ENCODE measurements at places on chromosomes 5 and 9.

- no peak for DNase-seq
Measured at GRCh38 chr5:119301210-119301609, 54.6 kb upstream of the TNFAIP8 start.

- no peak for DNase-seq
Measured at GRCh38 chr5:71738662-71739361, 19.7 kb downstream of the CARTPT start.

- DNase-seq, result no peak
Measured at GRCh38 chr9:95035846-95036245, 281.7 kb downstream of the FANCC start.

DNA sequence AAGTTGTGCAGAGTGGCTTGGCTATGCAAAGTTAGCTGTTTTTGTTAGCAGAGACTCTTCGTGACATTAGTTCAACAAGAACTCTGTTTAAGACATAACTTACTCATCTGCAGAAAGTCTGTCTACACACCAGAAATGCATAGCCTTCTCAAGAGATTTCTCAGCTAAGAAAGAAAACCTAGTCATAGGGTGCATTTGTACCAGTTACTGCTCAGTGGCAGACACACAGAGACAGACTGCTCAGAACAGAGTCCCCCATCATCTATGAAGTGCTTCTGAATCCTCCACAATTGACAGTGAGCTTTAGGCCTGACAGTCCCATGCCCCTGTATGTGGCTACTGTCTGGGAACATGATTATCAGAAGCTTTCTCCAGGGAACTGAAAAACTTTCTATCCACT, 56.1 kb upstream of the IFNK start:
- no peak for DNase-seq

DNA sequence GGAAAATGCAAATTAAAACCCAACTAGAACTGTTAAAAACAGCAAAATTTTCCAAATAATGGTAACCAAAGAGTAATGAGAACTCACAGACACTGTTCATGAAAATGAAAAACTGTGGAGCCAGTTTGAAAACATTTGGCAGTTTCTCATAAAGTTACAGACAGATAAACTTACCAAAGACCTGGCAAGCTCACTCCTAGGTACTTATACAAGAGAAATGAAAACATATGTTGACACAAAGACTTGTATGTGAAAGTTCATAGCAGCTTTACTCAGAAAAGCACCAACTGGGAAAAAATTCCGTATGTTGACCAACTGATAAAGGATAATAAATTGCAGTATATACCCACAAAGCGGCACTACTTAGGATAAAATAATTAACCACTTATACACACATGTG, 10.3 kb downstream of the ZNF782 start:
- no peak for DNase-seq

- no peak for DNase-seq
Measured at GRCh38 chr5:81579262-81579924, 171.5 kb downstream of the SSBP2 start.

GRCh38 chr9:113640418-113640817, 176.9 kb downstream of the RGS3 start:
- DNase-seq, result no peak

GRCh38 chr5:95754545-95754944, 23.4 kb downstream of the RHOBTB3 start:
- DNase-seq, result no peak

- no peak for DNase-seq
Measured at GRCh38 chr9:7315116-7315515, 484.5 kb downstream of the DMAC1 start.

DNA sequence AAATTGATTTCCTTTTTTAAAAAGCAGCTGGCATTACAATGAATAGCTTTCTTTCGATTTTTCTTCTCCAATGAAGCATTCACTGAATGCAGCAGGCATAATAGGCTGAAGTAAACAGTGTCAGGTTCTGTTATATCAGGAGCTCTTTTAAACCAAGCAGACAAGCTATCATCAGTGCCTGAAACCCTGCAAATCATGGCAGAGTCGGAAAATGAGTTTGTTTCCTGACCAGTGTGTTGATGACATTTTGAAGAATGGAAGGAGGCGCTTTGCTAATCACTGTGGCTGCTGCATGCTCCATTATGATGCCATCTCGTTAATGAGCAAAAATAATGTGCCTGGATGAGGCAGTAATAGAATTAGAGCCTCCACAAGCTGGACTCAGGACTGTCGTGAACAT, 284.5 kb downstream of the ZNF608 start:
- DNase-seq, result no peak

DNA sequence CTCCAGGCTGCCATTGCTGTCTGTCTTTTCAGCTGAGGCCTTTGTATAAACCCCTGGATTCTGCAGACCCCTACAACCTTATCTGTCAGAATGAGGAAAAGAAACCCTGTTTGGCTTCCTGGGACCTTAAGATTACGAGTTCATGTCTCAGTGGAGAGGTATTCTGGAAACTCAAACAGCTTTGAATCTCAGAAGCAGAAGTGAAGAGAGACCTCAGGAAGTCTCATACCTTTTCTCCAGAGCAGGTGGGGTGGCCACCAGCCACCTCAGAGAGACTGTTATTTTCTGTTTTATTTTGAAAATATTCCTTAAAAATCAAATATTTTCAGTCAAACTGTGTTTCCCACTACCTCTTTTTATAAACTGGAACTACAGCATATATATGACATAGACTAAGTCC, 457.5 kb downstream of the TMEM232 start:
- DNase-seq, result no peak

DNA sequence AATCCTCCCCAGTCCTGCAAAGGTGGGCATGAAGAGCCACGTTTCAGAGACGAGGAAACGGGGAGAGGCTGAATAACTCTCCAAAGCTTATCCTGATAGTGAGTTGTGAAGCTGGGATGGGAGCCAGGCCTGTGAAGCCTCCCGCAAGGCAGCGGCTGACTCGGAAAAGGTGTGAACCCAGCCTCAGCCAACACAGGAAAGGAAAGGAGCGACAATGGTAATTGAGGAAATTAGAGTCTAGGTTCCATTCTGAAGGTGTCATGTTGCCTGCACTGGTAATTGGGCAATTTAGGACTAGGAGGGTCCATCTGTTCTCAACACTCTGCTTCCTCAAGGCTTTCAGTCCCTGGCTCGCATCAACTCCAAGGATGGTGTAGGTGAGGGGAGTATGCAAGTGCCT, 83.4 kb downstream of the LIFR start:
- DNase-seq, result no peak

GRCh38 chr9:36158122-36158521, 11.1 kb upstream of the CCIN start:
- DNase-seq, result no peak

- DNase-seq, result no peak
Measured at GRCh38 chr5:92508271-92508670, 1072.7 kb downstream of the NR2F1-AS1 start.

- DNase-seq, result no peak
Measured at GRCh38 chr9:14524873-14525515, 168.2 kb downstream of the ZDHHC21 start.

GRCh38 chr9:94779031-94779430, 52.5 kb downstream of the AOPEP start:
- DNase-seq, result no peak

DNA sequence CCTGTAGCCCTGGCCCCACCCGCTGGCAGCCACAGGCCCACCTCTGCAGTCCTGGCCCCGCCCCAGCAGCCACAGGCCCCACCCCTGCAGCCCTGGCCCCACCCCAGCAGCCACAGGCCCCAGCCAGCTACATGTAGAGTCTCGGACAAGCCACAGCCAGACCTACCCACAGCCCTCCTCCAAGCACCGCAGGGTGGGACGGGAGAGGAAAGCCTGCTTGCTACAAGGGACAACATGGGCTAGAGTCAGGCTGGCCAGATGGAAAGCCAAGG, 49.5 kb upstream of the SARDH start:
- DNase-seq, result no peak

GRCh38 chr9:32292611-32293010, 91.8 kb upstream of the ACO1 start:
- no peak for DNase-seq

DNA sequence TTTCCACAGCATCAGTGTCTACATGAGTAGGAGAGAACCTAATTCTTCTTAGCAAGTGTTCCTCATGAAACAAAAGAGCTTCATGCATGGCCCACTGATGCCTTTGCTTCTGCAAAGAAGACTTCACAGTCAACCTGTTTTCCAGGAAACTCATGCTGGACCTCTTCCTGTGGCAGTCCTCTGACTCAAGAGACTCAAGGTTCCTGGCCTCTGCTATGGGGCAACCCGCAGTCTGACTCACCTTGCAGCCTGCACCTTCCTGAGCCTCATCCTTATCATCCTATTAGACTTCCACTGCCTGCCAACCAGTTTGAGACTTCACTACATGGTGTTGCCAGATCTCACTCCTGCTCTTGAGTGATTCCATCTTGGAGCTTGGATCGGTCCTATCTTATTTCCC, 17.6 kb upstream of the AGGF1 start:
- no peak for DNase-seq

DNA sequence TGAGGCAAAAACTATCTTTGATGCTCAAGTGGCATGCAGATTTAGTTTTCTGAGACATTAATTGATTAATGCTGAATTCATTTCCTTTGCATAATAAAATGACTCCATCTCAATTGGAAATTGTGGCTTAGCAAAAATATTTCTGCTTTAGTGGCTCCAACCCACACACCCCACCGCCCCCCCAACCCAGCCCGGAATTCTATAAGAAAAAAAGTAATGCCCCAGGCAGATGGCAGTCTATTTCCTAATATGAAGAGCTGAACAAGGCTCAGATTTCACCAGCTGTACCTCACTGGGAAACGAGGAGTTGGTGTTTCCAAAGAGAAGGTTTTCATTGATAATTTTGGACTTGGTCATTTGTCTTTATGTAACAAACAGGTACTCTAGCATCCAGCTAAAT, 182.1 kb downstream of the FBN2 start:
- DNase-seq, result no peak

DNA sequence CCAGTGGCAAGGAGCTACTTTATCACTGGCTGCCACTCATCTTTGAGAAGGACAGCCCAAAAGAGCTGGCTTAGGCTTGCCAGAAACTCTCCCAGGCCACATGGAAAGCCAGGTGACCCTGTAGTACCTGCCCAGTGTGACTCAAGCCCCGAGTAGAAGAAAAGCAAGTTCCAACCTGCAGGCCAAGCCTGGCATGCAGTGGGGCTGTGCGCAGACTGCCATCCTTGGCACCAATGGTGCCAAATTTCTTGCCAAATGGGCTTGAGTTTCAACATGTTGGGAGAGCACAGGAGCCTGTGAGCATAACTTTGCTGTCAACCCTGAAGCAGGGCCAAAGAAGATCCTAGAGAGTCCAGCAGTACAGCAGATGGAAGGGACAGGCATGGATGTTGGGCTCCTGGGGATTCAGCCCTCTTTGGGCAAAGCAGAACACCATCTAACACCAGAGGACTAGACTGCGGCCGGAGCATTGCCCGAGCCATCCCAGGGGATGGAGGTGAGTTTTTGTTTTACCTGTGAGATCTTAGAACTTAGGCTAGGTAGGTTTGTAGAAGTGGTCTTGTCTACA, 27.3 kb upstream of the SHB start:
- DNase-seq, result no peak

DNA sequence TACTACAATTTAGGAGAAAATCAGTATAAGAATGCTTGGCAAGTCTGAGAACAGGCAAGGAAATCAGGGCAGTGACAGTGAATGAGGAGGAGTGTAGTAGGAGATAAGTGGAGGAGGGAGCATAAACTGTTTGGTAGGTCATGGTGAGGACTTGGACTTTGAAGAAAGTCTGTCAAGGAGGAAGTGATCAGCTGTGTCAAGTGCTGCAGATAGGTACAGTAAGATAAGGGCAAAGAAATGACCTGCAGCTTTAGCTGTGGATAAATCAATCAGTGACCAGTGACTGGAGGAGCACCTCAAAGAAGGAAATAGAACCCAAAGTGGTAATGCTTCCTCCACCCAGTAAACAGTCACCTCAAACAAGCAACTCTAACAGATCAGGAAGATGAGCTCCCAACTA, 106.3 kb downstream of the RAPGEF6 start:
- DNase-seq, result no peak

GRCh38 chr5:128667152-128667551, 129.1 kb upstream of the FBN2 start:
- no peak for DNase-seq

- DNase-seq, result no peak
Measured at GRCh38 chr5:74919487-74919886, 53.3 kb upstream of the FAM169A start.
